ENCODE measurements at places on chromosomes 7 and 10.

GRCh38 chr10:62842983-62843382, 26.8 kb upstream of the EGR2 start:
- DNase-seq, result no peak

DNA sequence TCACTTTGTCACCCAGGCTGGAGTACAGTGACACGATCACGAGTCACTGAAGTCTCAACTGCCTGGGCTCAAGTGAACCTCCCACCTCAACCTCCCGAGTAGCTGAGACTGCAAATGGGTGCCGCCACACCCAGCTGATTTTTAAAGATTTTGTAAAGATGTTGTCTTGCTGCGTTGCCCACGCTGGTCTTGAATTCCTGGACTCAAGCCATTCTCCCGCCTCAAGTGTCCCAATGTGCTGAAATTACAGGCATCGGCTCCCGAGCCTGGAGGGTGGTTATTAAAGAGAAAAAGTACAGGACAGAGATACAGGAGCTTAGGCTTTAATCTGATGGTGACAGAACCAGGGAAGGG, 55.1 kb downstream of the KCTD7 start:
- DNase-seq, result no peak

DNA sequence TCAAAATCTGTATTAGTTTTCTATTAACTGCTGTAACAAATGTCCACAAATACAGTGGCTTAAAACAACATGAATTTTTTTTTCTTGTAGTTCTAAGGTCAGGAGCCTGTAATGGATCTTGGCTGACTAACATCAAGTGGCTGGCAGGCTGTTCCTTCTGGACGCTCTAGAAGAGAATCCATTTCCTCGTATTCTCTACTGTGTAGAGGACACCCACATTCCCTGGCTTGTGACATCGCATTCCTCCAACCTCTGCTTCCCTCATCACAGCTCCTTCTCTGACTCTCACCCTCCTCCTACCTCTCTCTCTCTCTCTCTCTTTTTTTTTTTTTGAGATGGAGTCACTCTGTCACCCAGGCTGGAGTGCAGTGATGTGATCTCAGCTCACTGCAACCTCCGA, 4.8 kb upstream of the CALHM1 start:
- DNase-seq, result no peak

DNA sequence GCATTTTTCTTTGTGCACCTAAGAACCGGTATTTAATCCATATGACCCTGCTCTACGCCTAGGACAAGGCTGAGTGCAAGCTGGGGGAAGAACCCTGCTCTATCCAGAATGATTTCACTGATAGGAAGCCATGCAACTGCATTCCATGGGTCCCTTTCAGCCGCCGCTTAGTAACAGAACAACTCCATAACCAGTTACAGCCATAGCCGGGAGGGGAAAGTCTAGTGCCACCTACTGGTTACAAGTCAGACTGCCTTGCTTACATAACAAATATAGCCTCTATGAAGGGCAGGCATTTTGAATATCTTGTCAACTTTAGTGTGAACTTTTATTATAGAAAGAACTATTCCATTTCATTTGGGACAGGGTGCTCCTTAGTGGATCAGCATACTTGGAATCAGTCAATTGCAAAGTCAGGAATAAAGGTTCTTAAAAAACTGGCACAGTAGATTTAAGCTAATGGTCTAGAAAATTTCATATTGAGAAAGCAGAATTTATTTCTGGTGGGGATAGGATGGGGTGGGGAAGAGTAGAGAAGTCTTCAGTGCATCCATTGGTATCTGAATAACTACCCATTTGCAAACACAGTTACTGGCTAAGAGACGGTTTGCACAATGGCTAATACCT, 521.7 kb downstream of the ADRA2A start:
- no peak for DNase-seq

DNA sequence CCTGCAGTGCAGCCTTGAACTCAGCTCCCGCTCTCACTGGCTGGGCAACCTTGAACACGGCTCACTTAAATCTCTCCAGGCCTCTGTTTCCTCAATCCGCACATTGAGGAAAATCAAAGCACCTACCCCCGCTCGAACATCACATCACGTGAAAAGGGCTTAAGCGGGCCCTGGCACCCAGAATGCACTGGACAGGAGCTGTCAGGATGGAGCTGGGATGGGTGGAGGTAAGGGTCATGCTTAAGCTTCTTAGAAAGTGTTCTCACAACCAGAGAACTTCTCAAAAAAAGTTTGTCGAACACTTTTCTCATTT, 55.7 kb upstream of the MGMT start:
- DNase-seq, result no peak

DNA sequence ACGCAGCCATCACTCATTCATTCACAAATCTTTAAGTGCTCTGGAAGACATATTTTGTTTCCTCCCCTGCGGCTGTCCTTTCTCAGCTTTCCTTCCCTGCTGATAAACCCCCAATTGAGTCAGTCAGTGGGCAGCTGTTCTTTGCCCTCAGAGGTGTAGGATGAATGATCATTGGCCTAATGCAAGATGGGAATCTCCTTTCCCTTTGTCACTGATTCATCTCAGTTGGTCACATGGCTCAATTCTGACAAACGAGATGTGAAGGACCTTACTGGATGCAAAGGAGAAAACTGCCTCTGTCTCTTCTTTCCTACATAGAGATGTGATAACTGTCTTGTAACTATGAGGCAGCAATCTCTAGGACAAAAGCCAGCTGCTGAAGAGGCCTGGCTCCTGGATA, 44.6 kb downstream of the COL28A1 start:
- DNase-seq, result no peak

DNA sequence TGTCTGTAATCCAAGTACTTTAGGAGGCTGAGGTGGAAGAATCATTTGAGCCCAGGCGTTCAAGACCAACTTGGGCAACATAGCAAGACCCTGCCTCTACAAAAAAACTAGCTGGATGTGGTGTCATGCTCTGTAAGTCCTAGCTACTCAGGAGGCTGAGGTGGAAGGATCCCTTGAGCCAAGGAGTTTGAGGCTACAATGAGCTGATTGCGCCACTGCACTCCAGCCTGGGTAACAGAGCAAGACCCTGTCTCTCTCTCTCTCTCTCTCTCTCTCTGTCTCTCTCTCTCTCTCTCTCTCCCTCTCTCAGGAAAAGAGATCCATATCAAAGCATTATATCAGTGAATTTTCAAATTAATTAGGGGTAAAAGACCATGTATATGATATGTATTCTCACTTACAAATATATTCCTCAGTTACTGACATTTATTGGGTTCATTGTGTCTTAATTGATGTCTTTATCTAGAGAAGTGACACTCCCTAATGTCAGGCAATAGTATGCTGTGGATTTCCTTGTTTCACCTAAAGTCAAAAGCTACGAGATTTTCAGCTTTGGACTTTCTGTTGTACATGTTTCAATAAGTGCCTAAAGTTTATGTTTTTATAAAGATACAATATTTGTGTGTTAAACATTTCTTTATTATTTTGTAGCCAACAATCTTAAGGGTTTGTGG, 76.7 kb downstream of the SHH start:
- DNase-seq, result no peak

- DNase-seq, result no peak
These were observed 465 bp upstream of the NPY start for GRCh38 chr7:24283554-24283896.

GRCh38 chr10:74033702-74034101, 35.8 kb downstream of the VCL start:
- no peak for DNase-seq

All from stimulated activated CD8-positive, alpha-beta memory T cell treated with anti-CD3 and anti-CD28 coated beads, Interleukin-12 subunit alpha, Interleukin-12 subunit beta, amount 100 ng/mL, for 4 hours (primary cell).